ENCODE measurements at places on chromosomes 4 and X.

DNA sequence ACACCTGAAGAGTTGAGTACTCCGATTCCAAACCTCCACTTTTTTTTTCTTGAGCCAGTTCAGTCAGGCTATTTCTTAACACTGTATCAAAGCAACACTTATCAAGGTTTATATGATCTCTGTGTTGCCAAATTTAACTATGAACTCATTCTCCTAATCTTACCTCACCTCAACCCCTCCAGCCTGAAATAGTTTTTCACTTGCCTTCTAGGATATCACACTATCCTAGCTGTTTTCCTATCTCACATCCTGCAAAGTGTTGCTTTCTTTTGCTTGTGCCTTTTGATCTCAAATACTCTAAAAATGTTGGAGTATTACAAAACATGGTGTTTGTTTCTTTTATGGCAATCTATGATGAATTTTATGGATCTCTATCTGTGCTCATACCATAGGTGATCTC lies 415.0 kb downstream of the CFAP47 start:
- no peak for DNase-seq

GRCh38 chr4:150126201-150126863 lies 48.1 kb downstream of the DCLK2 start:
- no peak for DNase-seq

DNA sequence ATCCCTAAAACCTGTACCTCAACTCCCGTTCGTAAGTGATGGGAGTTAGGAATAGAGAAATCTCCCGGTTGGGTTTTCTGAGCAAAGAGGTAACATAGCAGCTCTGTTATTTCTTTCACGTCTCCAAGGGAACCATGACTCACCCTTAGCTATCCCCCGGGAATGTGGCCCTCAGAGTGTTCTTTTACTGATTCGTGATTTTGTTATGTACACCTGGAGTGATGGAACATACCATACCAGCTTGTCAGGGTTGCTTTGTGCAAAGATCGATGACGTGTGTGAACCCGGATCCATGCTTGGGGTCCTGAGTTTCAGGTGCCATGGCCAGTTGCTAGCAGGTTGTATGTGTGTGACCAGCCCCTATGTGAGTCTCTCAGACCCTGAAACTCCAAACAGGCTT lies 52.6 kb downstream of the HPRT1 start:
- no peak for DNase-seq

- no peak for DNase-seq
Measured at GRCh38 chr4:14257903-14258302, 630.4 kb upstream of the BOD1L1 start.

- DNase-seq, result no peak
Measured at GRCh38 chr4:91207535-91207934, 1080.3 kb downstream of the CCSER1 start.

DNA sequence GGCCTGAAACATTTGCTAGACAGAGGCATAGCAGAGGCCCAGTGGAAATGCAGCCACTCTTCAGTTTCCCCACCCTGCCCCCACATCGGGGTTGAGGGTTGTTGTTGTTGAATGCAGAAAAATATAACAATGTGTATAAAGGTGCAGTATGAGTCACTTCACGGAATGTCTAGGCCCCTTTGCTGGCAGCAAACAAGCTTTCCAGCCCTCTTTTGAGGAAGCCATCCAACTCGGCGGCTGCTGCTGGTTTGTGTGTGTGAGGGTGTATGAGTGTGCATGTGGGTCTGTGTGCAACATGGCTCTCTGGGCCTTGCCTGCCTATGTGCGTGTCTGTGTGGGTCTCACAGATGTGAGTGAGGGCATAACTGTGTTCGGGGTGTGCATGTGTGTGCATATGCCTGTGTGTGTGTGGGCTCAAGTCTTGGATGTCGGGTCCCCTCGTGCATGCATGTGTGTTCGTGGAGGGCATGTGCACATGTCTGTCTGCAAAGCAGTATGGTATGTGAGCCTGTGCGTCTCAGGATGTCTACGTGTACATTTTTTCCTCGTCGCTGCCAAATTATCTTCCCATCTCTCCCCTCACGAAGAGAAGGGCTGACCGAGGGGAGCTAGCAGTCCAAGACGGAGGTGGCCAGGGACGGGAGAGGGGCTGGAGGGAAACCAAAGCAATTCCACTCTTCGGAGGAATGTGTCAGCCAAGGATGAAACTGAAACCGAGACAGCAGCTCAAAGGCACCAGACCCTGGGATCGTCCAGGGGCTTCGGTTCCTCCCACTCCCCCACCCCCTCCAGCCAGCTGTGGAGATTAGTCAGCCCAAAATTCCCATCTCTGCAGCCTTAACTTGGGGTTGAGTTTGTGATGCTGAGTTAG lies 8.4 kb upstream of the ELF4 start:
- no peak for DNase-seq

GRCh38 chrX:19986531-19986930 lies 4.3 kb downstream of the BCLAF3 start:
- DNase-seq, result no peak

GRCh38 chr4:169976951-169977350 lies 49.2 kb downstream of the MFAP3L start:
- DNase-seq, result no peak

- no peak for DNase-seq
Measured at GRCh38 chrX:14607446-14607985, 78.2 kb downstream of the GLRA2 start.

- no peak for DNase-seq
Measured at GRCh38 chrX:148542481-148543255, 42.3 kb downstream of the AFF2 start.

DNA sequence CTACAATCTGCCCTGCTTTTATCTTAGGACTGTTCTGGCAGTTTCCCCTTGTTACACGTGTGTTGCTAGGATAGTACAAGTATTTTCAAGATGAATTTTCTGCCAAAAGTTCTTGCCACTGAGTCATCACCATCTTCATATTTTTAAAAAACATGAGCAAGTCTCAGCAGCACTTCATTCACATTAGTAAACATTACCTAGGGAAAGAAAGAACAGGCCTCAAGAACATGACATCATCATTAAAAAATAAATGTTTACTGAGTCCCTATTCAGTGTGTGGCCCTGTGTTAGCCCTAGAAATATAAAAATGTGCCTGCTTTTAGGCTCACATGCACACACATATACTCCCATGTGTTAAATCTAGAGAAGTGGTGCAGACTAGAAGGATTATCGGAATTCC lies 18.7 kb upstream of the GPC3 start:
- DNase-seq, result no peak

DNA sequence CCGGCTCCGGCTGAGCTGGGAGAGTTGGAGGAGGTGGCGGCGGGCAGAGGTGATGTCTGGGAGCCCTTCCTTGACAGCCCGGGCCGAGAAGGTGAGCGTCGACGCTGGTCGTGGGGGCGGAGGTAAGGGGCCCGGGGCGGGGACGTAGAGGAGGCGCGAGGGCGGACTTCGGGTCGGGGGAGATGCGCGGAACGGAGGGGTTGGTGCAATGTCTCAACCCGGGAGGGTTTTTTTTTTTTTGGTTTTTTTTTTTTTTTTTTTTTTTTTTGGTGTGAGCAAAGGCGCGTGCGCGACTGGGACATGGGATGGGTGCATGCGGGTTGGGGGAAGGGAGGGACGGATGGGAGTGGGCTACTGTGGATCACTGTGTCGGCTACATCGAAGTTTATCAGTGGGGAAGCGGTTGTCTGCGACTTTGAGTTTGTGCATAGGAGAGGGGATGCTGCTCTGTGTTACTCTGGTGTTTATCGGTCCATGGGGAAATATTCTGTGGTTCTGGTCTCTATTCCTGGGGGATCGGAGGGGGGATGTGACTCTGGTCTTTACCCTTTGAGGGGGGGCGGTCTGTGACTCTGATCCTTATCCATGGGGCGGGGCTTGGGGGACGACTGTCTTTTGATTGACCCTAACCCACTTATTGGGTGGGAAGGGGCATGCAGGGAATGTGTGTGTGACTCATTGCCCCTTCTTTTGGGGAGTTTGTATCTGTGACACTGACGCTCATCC lies 537 bp downstream of the RBM10 start:
- no peak for DNase-seq

GRCh38 chr4:188143731-188144130 lies 4.5 kb downstream of the TRIML1 start:
- no peak for DNase-seq

- no peak for DNase-seq
Measured at GRCh38 chr4:165440415-165441158, 61.8 kb downstream of the CPE start.

- peak; percentile 75 for DNase-seq
Measured at GRCh38 chr4:56757821-56758411, 63.6 kb downstream of the SPINK2 start.

- no peak for DNase-seq
Measured at GRCh38 chrX:14406225-14406624, 123.1 kb upstream of the GLRA2 start.

DNA sequence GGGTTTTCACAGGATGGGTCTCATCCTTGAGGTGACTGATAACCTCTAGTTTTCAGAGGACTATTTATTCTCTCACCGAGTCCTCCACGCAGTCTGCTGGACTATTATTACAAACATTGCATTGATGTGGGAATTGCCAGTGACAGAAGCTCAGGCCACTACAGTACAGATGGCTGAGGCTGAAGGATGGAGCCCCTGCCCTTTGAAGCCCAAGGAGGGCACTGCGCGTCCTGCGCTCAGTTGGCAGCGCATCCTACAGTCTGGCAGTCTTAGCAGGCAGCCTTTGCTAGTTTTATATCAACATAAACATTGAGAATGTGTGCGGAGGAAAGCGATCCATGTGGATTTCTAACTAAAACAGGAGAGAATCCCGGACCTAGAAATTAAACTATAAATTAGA lies 1.5 kb upstream of the RELL1 start:
- no peak for DNase-seq

GRCh38 chrX:31811106-31811505 lies 739.3 kb upstream of the FTHL17 start:
- no peak for DNase-seq

DNA sequence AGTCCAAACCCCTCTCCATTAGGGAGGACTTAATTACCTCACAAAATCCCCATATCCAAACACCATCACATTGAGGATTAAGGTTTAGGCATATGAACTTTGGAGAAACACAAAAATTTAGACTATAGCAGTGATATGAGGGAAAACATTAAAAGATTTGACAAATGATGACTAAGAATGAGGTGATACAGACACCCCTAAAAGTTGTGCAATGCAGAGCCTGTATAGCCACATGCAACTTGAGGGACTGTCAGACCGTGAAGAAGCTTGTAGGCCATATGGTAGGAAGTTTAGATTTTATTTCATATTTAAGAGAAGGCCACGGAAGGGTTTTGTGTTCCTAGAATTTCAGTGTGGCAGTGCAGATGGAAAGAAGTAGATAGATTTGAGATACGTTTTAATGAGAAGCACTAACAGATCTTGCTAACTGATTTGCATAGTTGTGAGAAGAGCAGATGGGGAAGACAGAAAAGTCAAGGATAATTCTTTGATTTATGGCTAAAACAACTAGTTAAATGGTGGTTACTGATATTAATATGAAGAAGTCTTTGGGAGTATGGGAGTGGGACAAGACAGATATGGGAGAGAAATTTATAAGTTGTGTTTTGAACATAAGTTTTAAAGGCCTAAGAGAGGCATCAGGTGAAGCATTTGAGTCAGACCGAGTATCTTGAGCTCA lies 5.5 kb upstream of the FIP1L1 start:
- DNase-seq, result no peak

DNA sequence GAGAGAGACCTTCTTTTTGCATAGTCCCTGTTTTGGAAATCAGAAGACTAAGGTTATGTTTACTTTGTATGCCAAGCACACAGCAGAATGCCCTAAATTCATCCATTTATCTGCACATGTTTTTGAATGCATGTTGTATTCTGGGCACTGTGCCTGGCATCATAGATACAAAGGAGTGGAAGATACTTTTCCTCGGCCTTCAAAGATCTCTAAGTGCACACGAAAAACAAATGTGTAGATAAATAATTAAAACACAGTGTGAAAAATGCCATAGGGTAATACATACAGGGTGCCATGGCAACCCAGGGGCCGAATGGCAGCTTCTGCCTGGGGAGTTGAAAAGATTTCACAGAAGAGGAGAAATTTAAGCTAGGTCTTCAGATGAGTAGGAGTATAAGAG lies 390.6 kb upstream of the ATOH1 start:
- no peak for DNase-seq

GRCh38 chr4:102420563-102421398 lies 75.5 kb upstream of the SLC39A8 start:
- no peak for DNase-seq

DNA sequence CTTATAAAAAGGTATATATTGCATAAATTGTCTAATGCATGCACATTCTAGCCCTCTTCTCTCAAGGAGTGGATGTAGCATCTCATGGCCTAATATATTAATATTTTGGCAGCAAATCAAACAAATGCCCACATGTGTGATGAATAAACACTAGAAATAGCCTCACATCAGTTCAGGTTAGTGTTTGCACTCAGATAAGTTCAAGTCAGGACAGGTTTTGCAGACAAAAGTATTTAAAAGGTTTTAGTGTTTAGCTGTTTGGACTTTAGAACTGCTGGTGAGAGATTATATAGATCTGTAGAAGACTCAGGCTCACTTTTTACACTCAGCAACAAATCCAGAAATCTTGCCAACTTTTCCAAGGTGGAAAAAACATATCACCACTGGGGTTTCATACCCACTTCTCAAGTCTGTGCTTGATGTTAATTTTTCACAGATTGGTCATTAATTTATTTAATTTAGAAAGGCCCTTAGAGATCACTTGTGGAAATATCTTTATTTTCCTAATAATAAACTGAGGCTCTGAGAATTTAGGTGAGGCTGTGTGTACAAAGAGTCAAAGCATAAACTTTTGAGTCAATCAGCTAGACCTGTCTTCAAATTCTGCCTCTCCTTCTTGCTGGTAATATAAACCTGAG lies 362.6 kb downstream of the GASK1B start:
- no peak for DNase-seq

- DNase-seq, result no peak
Measured at GRCh38 chr4:127505203-127505602, 127.6 kb upstream of the INTU start.

DNA sequence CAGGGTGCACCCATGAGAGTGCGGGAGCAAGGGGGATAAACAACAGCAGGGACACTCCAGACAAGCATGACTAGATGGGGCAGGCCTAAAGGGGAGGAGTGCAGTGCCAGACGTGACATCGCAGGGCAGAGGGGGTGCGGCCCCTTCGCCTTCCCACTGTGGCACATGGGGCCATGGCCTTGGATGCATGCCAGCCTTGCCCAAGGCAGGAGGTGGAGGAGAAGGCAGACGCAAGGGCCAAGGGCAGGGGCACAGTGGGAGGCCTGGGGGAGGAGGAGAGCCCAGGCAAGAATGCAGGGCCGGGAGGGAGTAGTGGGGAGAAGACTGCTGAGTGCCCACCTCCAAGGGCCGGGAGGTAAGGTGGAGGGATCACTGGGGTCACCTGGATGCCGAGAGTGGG lies 21.6 kb downstream of the PNMA6E start:
- DNase-seq, result no peak

- no peak for DNase-seq
Measured at GRCh38 chrX:52923781-52924241, 26.7 kb downstream of the FAM156B start.

GRCh38 chrX:50718776-50719175 lies 95.2 kb downstream of the SHROOM4 start:
- no peak for DNase-seq

- DNase-seq, result no peak
Measured at GRCh38 chr4:122122083-122122482, 30.0 kb upstream of the BLTP1 start.
